Activated gamma-delta T cell treated with anti-CD3 and anti-CD28 coated beads, Interleukin-2, amount 50 U/mL, for 16 hours (primary cell): ENCODE measurements at places on chromosomes 12 and 14.

DNA sequence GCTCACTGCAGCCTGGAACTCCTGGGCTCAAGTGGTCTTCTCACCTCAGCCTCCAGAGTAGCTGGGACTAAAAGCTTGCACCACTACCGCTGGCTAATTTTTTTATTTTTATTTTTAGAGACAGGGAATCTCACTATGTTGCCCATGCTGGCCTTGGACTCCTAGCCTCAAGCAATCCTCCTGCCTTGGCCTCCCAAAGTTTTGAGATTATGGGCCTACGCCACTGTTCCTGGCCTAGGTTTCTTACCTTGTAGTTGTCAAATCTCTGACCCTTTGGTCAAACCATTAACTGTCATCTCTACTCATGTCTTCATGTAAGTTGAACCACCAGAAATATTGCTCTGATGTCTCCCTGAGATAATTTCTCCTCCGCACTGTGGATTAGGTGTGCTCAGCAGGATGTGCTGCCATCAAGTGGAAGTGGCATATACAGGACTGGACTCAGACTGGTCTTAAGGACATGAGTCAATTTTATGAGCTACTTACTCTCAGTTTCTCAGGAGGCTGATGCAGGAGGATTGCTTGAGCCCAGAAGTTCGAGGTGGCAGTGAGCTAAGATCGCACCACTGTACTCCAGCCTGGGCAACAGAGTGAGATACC, 28.5 kb downstream of the ACTR6 start:
- no peak for DNase-seq

DNA sequence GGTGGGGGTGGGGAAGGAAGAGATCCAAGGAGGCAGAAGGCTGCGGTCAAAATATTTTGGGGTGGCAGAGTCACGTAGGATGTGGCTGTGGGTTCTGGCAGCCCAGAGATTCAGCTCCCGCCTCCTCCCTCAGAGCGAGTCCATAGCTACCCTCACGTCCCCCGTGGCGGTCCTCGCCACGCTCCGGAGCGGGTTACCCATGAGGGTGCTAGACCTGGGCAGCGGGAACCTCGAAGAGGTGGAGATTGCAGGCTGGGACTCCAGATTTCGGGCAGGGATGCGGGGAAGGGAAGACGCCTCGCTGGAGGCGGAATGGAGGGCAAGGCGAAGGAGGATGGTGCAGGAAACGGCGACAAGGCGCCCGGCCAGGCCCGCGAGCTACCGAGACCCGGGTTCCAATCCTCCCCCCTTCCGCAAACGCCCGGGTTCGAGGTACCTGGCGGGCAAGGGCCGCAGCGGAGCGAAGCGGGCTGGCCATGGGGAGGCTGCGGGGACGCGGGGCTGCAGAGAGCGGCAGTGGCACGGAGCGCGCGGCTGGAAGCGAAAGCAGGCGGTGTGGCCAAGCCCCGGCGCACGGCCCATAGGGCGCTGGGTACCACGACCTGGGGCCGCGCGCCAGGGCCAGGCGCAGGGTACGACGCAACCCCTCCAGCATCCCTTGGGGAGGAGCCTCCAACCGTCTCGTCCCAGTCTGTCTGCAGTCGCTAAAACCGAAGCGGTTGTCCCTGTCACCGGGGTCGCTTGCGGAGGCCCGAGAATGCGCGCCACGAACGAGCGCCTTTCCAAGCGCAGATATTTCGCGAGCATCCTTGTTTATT, 46.2 kb downstream of the BCAT1 start:
- DNase-seq: no peak

DNA sequence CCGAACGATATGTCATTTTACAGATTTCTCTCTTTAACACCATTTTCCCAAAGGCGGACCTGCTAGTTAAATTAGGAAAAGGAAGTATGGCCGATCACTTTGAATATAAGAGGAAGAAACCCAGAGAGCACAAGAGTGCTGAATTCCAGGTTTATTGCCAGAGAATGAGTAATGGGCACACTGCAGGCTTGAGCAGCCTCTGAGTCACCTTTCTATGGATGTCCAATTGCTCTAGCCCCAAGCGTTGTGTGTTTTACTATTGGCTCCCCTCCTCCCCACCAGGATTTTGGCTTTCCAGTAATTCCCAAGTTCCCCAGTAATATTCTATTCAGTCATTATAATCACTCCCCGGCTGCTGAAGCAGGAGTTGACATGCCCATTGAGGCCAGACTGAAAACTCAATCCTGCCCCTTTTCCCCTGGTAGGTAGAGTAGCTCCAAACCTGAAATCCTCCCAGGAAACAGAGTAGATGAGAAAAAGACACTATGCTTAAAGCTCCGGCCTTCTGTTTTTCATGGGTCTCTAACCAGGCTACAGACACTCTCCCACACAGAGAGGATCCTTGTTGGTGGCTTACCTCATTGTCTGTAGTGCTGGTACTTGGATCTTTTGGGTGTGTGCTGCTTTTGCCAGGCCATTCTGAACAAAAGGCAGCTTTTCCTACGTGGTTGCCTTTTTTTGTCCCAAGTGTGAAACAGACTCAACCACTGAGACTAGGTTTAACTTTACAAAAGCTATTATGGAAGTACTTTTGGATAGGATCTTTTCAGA, 704.3 kb upstream of the FLRT2 start:
- DNase-seq: no peak

DNA sequence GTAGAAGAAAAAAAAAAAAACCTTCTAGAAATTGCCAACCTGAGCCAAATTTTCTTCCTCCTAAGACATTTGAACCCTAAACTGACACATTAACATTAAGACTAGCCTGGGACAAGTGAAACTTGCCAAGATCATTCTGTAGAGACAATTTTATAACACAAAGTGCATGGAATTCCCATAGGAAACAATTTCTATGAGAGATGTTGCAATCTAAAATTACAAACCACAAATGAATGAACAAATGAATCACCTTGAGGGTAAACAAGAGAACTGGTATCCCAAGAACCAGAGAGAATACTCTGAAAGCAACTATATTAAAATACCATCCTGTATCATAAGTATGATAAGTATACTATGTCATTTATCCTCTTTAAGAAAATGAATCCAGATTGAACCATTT, 165.3 kb downstream of the DICER1 start:
- DNase-seq: no peak

DNA sequence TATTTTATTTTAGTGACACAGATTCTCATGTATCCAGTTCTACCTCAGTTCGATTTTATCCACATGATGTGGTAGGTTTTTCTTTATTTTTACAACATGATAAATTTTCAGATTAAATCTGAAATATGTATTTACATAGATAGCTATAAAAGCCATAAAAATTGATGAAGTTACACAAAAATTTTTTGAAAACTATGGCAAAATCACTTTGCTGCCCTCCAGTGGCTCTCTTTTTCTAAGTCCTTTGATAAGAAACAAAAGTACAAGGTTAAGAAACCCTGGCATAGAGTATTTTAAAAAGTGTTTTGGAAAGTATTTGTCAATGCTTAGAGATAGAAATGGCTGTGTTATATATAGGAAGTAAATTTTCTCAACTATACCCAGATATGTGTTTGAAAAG, 104.2 kb downstream of the PCNX1 start:
- DNase-seq: no peak

GRCh38 chr12:332581-333205, 56.4 kb downstream of the KDM5A start:
- DNase-seq: no peak

DNA sequence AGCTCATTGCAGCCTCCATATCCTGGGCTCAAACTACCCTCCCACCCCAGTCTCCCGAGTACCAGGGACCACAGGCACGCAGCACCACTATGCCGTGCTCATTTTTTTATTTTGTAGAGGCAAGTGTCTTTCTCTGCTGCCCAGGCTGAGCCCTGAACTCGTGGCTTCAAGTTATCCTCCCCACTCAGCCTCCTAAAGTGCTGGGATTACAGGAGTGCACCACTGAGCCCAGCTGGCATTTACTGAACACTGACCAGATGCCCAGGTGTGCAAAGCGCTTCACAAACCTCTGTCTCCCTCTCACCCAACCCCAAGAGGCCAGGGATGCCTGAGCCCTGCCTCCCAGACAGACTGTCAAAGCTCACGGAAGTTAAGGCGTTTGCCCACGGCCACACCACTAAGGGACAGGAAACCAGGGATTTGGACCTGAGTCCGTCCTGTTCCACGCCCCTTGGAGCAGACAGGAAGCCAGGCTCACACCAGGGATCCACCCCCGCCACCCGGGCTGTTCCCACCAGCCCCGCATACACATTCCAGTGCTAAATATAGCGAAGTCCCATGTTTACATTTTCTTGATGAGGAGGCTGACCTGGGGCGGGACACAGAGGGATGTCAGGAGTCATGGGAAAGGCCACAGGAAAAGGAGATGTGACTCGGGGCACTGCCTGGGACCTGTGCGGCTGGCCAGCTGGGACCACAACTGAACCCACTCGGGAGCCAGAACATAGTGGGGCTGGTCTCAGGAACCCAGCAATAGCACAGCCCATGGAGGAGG, 51.2 kb downstream of the TESC start:
- no peak for DNase-seq

GRCh38 chr14:101828046-101828445, 66.5 kb downstream of the PPP2R5C start:
- no peak for DNase-seq

DNA sequence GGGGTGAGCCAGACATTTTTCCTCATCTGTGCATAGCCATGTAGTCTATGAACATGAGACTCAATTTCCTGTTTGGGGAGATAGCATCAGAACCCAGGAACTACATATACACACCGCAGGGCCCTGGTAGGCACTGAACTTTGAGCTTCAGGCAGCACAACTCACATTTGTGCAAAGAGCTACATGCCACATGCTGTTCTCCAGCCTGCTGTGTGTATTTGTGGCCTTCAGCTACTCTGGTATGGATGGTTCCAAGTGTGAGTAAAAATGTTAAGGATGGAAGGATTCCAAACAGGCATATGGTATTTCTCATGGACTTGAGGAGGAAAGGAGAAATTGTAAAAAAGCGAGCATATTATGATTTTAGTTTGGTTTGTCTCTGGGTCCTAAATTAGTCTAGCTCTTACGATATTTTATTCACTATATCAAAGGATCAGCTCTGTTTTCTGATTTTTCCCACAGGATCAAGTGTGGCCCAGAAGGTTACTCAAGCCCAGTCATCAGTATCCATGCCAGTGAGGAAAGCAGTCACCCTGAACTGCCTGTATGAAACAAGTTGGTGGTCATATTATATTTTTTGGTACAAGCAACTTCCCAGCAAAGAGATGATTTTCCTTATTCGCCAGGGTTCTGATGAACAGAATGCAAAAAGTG, 422.4 kb upstream of the OR4E1 start:
- peak; percentile 35 for DNase-seq

GRCh38 chr14:63677891-63678379, 36.3 kb upstream of the WDR89 start:
- no peak for DNase-seq

DNA sequence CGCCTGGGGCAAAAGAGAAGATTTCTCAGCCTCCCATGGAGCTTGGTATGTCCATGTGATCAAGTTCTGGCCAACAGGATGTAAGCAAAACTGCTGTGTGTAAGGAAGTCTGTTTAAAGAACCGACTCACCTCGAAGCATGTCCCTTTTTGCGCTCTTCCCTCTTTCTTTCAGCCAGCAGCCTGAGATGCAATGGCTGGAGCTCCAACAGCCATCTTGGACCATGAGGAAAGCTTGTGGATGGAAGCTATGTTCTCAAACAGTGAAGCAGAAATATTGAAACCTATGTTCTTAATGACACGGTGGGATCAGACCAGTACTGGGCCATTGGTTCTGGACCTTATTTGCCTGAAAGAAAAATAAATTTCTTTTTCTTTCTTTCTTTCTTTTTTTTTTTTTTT, 82.3 kb upstream of the SLC24A4 start:
- no peak for DNase-seq

DNA sequence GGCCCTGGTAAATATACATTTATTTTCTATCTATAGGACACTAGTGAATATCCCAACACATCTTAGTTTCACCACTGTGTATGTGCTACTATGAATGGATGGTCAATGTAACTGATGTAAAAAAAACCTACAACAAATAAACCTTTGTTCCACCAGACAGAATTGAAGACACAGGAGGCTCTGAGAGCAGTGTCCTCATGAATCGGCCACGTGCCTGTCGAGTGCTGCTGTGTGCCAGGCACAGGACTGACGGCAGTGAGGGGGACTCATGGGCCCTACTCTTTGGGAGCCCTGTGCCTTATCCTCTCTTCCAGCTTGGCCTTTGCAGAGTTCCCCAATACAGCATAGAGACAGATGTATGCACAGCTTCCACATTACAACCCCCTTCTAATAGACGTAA, 18.2 kb downstream of the CINP start:
- DNase-seq: no peak

DNA sequence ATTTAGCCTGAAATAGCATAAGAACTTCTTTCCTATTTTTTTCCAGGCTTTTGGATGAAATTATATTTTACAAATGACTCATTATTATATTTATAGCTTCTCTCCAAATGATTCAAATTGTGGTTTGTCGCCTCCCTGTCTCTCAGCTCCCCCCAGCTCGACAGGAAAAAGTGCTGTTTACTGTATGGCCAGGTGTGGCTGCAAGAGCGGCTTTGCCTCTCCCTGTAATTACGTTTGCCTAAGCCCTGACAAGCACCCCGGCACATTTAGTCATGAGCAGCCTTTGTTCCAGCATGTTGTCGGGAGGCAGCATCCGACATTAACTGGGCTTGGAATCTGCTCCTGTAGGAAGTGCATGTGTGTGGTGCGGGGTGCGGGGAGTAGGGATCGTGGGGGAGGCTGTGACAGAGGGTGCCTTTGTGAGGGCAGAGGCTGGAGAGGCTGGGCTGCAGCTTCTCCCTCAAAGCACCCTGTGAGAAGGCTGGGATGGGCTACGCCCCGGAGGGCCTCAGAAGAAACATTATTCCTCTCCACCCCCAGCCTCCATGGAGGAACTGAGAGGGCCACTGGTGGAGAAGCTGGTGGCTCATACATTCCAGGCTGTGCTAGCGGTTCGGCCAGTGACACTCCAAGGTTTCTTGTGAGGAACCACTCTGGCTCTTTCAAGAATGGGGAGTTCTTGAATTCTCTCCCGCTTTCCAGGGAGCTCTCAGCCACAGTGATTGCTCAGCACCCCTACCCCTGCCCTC, 42.1 kb upstream of the CTDSP2 start:
- DNase-seq: no peak
